ENCODE measurements at places on chromosomes 16 and 17.
A peak's percentile ranks its signal among the peaks of the same experiment; 100 is the strongest.

GRCh38 chr16:88416686-88417085 is 33.9 kb downstream of the ZNF469 start:
- no peak for DNase-seq

DNA sequence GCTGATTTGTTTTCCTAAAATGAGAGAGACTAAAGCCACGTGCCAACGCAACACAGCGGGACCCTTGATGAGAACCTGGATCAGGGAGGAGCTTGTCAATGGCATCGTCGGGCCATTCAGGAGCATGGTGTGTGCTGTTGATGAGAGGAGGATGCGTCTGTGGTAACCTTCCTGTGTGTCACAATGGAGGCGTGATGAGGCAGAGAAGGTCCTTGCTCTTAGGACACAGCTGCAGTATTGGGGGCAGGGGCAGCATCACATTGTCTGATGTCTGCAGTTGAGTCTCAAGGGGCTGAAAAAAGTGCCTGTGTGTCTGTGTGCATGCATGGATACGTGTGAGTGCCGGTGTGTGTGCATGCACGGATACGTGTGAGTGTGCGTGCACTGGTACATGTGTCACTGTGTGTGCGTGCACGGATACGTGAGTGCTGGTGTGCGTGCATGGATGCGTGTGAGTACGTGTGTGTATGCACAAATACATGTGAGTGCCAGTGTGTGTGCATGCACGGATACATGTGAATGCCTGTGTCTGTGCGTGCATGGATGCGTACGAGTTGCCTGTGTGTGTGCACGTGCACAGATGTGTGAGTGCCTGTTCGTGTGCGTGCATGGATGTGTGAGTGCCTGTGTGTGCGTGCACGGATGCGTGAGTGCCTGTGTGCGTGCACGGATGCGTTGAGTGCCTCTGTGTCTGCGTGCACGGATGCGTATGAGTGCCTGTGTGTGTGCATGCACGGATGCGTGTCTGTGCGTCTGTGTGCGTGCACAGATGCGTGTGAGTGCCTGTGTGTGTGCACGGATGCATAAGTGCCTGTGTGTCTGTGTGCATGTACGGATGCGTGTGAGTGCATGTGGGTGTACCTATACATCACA is 39.3 kb downstream of the BAIAP2 start:
- DNase-seq, result no peak

DNA sequence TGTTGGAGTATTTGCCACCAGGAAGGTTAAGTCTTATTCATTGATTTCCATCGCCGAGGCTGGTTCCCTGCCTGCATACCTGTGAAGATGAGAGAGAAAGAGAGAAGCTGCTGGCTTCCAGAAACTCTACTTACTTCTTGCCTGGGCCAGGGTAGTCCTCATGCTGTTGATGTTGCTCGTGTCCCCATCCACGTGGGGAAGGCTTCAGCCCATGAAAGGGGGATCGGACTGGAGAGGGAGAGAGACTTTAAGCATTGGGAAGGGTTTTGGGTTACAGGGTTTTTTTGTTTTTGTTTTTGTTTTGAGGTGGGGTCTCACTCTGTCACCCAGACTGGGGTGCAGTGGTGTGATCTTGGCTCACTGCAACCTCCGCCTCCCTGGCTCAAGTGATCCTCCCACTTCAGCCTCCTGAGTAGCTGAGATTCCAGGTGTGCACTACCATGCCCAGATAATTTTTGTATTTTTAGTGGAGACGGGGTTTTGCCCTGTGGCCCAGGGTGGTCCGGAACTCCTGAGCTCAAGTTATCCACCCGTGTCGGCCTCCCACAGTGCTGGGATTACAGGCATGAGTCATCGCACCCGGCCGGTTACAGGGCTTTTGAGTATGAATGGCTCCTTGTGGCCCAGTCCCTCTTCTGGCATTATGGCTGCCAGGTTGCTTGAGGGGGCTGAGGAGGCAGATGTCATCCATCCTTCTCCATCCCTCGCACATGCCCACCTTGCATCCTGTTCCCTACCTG is 26.6 kb downstream of the ITGB3 start:
- DNase-seq, result peak; percentile 45

GRCh38 chr17:40124279-40125141 is 2.7 kb downstream of the MSL1 start:
- no peak for DNase-seq

- peak; percentile 49 for DNase-seq
These were observed 122.2 kb downstream of the CCDC182 start for GRCh38 chr17:57622683-57623433.

GRCh38 chr17:1446201-1446600 is 9.8 kb downstream of the CRK start:
- no peak for DNase-seq

- DNase-seq, result no peak
These were observed 17.9 kb downstream of the MT1X start for GRCh38 chr16:56700195-56700594.

DNA sequence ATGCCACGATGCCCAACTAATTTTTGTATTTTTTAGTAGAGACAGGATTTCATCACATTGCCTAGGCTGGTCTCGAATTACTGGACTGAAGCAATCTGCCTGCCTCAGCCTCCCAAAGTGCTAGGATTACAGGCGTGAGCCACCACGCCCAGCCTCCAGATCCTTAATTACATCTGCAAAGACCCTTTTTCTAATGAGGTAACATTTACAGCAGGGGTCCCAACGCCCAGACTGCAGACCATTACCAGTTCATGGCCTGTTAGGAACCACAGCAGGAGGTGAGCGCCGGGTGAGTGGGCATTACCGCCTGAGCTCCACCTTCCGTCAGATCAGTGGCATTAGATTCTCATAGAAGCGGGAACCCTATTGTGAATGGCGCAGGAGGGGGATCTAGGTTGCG is 4.0 kb upstream of the RAB11FIP4 start:
- no peak for DNase-seq

DNA sequence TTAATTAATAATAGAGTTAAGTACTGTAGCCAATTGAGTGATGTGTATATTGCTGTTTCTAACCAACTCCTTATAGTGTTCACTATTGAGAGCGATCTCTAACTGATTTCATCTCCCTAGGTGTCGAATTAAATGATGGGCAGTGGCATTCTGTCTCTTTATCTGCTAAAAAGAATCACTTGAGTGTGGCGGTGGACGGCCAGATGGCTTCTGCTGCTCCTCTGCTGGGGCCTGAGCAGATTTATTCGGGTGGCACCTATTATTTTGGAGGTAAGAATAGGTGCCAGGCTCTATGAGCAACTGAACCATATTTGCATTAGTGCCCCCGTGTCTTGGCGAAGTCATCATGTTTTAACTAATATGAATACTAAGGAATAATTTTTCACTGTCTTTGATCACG is 184.6 kb downstream of the CNTNAP4 start:
- no peak for DNase-seq

- no peak for DNase-seq
These were observed 7.8 kb upstream of the ASGR2 start for GRCh38 chr17:7122381-7122780.

DNA sequence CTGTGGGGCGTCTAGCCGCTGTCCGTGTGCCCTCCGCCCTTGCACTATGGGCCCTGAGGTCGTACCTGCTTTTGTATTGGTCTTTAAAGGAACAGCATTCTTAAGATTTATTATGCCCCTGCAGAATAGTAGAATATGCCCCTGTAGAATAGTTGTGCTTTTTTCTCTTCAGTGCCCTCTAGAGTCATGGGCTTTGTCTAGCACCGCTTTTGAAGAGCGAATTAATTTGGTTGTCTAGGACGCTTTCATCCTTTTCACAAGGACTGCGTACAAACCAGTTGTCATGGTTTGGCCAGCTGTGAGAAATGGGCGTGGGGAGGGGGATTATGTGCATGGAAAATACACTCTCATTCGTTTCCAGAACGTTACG is 621 bp downstream of the CEP95 start:
- DNase-seq, result peak; percentile 71

- DNase-seq, result no peak
These were observed 4.2 kb downstream of the GIT1 start for GRCh38 chr17:29585080-29585751.

DNA sequence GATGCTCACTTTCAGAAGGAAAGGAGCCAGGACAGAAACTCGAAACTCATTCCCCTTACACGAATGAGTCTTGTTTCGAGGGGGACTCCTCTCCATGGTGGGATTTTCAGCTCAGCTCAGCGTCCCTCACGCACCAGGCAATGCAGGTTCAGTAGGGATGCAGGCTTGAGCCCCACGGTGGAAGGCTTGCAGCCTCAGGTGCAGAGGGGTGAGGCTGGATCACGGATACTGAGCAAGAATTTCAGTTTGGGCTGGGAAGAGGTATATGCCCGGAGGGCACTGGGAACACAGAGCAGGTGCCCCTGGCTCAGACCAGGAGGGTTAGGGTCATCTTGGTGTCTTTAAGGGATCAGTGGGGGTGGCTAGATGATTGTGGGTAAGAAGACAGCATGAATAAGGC is 344.9 kb upstream of the TNRC6C start:
- no peak for DNase-seq

DNA sequence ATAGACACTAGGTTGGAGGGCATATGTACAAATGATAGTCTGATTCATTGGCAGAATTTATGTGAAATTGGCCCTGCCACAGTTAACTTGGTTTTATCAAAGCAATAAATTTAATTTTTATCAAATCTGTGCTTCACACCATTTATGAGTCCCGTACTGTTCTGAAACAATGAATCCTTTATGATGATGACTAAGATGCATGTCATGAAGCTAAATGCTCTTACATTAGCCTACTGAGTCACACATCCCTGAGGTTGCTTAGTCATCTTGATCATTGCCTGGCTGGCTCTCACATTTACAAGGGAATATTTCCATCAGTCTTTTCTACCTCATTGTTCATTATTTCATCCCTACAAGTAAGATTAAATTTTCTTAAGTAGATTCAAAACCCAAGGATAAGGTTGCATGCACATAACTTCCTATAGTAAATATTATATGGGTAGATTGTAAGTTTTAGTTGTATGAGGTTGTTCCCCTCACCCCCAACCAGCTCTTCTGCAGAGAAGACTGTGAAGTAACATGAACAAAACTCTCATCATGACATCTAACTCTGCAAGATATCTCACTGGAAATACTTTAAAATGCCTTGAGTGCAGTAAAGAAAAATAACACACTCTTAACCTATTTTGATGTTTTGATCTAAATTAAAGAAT is 170.7 kb downstream of the CYB561 start:
- DNase-seq, result peak; percentile 94

- DNase-seq, result no peak
These were observed 488 bp downstream of the SPSB3 start for GRCh38 chr16:1781758-1782407.

DNA sequence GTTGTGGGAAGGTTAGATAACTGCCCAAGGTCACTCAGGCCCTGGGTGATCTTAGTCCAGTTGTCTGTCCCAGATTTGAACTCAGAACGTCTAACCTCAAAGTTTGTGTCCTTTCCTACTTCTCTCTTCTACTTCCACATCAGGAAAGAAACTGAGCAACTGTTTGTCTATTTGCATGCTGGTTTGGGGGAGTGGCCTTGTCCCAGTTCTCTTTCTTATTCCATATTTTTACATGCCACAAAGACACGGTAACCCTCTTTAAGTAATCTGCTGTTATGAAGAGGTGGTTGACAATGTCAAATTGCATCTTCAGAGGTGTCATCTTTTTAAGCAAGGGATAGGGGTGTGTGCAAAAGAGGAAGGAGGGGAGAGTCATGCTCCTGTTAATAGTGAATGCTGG is 432.5 kb downstream of the HS3ST3B1 start:
- DNase-seq, result no peak

GRCh38 chr17:57046749-57047148 is 38.3 kb upstream of the AKAP1 start:
- DNase-seq, result no peak

GRCh38 chr16:1280783-1281182 is 24.9 kb downstream of the TPSD1 start:
- no peak for DNase-seq

- no peak for DNase-seq
These were observed 98.0 kb upstream of the DYNLRB2 start for GRCh38 chr16:80442779-80443178.

- no peak for DNase-seq
These were observed 86.8 kb upstream of the SOX9 start for GRCh38 chr17:72034000-72034399.

DNA sequence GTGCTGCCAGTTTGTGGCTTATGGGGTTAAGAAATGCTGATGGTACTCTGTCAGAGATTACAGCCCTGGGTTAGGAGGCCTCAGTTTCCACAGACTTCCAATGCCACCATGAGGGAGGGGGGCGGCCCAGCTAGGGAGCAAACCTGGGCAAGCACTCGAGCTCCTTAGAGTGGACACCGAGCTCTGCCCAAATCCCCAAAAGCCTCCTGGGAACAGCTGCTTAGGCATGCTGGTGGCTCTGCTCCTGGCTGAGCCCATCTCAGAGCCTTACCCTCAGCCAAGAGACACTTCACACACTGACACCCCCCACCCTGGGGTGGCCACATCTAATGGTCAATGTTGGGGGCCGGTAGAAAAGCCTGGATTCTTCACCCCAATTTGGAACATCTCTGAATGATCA is 66.1 kb downstream of the C16orf78 start:
- DNase-seq, result no peak

- DNase-seq, result no peak
These were observed 12.1 kb downstream of the ZDHHC7 start for GRCh38 chr16:84999200-84999599.

DNA sequence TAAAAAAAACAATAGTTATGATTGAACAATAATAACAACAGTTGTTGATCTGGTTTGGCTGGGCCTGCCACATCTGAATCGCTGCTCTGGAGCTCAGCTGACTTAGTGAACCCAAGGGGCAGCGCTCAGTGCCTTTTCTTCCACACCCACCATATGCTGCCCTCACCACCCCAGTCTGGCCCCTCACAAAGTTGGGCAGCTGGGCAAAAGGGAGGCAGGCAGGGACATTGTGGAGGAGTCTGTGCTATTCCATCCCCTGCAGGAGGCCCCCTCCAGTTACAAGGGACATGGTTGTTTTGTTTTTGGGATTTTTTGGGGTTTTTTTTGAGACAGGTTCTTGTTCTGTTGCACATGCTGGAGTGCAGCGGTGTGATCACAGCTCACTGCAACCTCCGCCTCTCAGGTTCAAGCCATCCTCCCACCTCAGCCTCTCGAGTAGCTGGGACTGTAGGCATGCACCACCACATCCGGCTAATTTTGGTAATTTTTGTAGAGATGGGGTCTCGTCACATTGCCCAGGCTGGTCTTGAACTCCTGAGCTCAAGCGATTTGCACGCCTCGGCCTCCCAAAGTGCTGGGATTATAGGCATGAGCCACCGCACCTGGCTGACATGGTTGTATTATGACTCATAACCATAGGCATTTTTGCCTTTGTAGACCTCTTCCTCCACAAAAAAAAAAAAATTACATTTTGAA is 8.6 kb upstream of the PECAM1 start:
- peak; percentile 61 for DNase-seq
